ENCODE measurements at places on chromosomes 2 and 18.

GRCh38 chr18:54690198-54690597, 99.2 kb downstream of the DYNAP start:
- no peak for DNase-seq

DNA sequence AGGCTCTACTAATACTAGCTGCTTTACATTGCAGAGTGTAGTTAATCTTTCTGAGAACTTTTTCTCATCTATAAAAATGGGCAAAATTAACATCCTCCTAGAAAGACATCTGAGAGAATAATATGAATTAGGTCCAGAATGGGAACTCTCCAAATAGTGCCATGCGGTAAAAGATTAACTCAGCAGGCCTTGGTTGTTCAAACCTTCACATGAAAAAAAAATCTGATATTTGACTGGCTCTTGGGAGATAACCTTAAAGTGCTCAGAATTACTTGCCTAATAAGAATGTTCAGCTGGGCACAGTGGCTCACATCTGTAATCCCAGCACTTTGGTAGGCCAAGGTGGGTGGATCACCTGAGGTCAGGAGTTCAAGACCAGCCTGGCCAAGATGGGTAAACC, 5.5 kb upstream of the CXXC1 start:
- DNase-seq, result no peak

- no peak for DNase-seq
Measured at GRCh38 chr18:76451396-76452331, 43.4 kb downstream of the ZNF516 start.

- DNase-seq, result no peak
Measured at GRCh38 chr2:229475778-229476177, 204.7 kb upstream of the PID1 start.

DNA sequence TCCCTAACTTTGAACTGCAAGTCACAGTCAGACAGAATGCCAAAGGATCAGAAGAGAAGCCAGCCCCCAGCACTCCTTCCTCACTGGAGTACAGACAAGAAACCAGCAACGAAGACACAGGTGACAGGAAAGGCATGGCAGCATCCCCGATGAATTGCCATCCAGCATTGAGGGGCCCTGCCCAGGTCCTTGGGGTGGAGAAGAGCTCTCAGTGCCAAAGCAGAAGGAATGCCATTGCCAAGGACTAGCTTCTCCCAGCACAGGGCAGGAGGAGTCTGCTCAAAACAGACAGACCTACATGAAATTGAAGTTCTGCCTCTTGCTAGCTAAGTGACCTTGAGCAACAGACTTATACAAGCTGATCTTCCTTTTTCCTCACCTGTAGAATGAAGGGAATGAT, 220.1 kb downstream of the L3MBTL4 start:
- DNase-seq, result no peak

- DNase-seq, result no peak
Measured at GRCh38 chr2:71643674-71644357, 190.5 kb downstream of the DYSF start.

GRCh38 chr2:134079373-134079772, 174.5 kb upstream of the MGAT5 start:
- no peak for DNase-seq

DNA sequence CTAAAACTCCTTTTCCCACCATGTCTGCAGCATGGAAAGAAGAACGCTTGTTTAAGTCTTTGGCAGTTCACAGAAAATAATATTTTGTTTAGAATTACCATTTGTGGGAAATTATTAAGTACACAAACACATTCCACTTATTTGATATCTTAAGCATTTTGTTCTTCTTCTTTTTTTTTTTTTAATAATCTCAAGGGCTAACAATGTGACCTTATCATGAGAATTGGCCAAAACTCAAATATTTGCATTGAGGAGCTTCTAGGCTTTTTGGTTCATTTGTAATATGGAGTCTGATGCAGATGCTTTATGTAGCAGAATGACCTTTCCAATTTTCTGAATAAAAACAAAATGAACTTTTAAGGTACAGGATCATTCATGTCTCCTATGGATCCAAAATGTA, 555.0 kb downstream of the ZEB2 start:
- no peak for DNase-seq

GRCh38 chr2:225599856-225600255, 200.3 kb downstream of the NYAP2 start:
- DNase-seq, result no peak

- DNase-seq, result no peak
Measured at GRCh38 chr18:78090584-78090983, 840.9 kb downstream of the GALR1 start.

GRCh38 chr2:691821-692761, 14.9 kb upstream of the TMEM18 start:
- DNase-seq, result no peak

GRCh38 chr2:110998311-110998710, 122.4 kb upstream of the BCL2L11 start:
- no peak for DNase-seq

DNA sequence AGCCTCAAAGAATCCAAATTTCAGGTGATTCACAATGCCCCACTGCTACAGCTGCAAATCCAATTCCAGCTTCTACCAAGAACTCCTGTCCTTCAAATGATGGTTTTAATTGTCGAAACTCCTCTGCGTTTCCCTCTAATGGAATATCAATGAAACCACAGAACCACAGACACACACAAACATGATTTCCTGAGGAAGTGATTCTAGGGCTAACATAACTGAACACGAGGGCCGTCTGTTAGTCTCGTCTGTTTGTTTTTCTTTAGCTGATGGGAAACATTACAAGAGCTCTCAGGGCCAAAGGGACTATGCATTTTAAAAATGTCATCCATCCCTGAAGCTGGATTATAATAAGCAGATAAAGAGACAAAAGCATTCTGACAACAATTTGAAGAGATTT, 59.4 kb downstream of the RNF152 start:
- DNase-seq, result no peak

- DNase-seq, result peak; percentile 8
Measured at GRCh38 chr2:241010531-241011295, 12.3 kb downstream of the SNED1 start.

DNA sequence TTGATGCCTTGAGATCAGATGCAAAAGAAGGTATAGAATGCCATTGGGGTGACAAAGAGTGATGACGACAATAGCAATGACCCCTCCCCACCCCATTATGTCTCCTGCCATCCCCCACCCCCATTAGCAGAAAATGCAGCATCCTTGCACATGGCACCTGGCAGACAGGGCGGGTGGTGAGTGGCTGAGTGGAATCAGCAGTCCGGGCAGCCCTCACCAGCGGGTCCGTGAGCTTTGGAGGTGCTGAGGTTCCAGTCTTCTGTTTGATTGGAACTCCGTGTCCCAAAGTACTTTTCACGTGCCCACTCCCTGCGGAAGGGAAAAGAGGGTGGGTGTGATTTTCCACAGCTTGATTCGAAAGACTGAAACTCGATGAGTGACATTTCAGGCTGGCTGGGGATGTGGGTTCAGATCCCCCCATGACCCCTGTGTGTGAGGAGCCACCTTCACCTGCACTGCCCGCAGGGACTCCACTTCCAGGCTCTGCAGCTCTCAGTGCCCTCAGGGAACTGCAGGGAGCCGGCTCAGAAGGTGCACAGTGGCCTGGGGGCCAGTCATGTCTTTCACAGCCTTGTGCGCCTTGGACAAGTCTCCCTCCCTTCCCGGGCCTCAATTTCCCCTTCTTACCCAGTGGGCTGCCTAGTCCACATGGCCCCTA, 130.9 kb downstream of the GLI2 start:
- DNase-seq, result no peak

GRCh38 chr18:58532972-58533371, 95.9 kb downstream of the ALPK2 start:
- no peak for DNase-seq

DNA sequence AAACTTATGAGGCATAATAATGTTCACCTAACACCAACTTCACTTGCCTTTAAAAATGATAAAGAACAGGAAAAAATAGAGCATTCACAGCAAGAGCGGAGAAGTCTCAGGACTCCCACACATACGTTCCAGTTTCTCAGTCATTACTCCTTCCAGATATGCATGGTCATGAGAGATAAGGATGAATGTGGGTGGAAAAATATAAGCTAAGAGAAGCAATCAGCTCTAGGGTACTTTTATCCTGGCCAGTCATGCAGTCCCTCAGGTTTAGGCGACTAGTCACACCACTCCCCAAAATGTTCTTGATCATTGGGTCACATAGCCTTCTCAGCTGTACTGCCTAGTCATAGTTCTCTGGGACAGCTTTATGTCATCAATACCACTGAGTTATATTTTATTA, 29.2 kb upstream of the CCDC178 start:
- DNase-seq, result no peak

DNA sequence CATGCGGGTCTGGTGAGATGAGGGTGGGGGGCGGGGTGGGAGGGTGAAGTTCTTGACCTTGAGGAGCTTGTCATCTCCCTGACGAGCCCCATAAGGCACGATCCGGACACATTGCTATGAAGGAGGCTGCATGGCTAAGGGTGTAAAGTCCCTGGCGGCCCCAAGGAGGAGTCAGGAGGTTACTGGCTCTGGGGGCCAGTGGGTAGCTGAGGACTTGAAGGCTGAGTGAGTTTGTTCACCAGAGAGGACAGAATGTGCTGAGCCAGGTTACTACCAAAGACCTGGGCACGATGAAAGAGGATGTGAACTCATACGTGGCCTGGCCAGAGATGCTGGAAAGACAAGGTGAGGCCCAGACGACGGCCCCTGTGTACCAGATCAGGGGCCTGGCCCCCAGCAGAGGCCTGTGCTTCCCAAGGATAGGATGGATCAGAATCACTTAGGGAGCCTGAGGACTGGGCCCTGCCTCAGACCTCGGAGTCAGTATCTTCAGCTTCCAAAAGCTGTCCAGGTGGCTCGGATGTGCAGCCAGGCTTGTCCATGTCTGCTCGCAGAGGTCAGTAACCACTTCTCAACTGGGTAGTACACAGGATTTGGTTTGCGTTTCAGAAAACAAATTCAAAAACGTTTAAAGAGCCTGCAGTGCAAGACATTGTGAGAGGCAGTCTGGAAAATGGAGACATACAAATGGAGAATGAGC, 110.9 kb downstream of the RNF144A start:
- DNase-seq, result no peak

GRCh38 chr2:42050703-42051542, 3.1 kb downstream of the PKDCC start:
- no peak for DNase-seq

DNA sequence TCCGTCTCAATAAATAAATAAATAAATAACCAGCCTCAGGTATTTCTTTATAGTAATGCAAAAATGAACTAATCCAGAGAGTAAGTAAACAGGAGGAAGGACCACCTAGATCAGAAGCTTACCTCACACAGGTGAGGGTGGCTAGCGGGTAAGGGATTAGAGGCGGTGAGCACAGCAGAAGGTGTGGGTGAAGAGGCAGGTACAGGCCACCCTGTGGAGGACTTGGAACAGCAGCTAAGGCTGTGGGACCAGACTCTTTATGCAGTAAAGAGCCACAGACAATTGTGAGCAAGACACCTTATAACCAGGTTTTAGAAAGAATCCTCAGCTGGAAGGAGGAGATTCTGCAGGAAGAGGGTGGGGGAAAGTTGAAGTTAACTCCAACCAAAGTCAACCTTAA, 34.2 kb upstream of the TTR start:
- no peak for DNase-seq

GRCh38 chr2:102439065-102439695, 16.2 kb downstream of the IL18RAP start:
- no peak for DNase-seq

DNA sequence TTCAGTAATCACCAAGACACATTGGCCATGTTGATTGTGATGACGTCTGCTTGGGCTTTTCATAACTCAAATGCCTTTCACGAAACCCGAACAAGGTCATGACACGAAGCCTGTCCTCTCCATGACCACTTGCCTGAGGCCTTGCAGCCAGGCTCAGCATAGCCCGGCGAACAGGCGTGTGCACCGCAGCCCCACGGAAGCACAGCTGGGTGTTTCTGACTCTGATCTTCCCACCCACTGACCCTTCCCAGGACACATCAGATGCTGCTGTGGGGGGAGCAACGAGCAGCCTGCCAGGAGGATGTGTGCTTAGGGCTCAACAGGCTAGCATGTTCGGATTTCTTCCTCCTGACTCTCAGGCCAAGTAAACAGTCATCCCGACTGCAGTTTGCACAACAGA, 369.4 kb upstream of the SALL3 start:
- DNase-seq, result no peak

DNA sequence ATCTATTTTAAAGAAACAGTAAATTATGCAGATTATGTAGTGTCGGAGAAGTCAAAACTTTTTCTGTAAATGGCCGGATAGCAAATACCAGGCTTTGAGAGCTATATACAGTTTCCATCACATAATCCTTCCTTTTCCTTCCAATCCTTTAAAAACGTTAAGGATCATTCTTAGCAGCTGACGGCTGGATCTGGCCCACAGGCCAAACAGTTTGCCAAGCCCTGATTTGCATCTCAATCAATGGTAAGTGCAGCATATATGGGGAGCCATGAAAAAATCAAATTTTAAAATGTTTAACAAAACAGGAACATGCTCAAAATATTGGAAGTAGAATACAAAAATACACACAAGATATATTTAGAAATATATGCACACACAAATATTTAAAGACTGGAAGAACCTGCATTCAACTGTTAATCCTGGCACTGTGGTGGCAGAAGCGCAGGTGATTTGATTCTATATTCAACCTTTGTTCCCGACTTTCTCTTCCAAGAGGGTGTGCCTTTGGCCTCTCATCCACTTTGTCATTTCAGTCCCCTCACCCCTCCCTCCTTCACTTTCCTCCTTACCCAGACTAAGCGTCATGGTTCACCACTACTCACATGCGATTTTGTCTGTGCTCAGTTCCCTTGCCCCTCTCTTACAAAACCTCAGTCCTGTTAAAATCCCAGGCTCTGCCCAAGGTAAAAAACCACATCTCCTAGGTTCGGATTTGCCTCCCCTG, 27.3 kb downstream of the NDUFA10 start:
- DNase-seq, result no peak

GRCh38 chr2:114020668-114021067, 130.8 kb downstream of the ACTR3 start:
- DNase-seq, result no peak

DNA sequence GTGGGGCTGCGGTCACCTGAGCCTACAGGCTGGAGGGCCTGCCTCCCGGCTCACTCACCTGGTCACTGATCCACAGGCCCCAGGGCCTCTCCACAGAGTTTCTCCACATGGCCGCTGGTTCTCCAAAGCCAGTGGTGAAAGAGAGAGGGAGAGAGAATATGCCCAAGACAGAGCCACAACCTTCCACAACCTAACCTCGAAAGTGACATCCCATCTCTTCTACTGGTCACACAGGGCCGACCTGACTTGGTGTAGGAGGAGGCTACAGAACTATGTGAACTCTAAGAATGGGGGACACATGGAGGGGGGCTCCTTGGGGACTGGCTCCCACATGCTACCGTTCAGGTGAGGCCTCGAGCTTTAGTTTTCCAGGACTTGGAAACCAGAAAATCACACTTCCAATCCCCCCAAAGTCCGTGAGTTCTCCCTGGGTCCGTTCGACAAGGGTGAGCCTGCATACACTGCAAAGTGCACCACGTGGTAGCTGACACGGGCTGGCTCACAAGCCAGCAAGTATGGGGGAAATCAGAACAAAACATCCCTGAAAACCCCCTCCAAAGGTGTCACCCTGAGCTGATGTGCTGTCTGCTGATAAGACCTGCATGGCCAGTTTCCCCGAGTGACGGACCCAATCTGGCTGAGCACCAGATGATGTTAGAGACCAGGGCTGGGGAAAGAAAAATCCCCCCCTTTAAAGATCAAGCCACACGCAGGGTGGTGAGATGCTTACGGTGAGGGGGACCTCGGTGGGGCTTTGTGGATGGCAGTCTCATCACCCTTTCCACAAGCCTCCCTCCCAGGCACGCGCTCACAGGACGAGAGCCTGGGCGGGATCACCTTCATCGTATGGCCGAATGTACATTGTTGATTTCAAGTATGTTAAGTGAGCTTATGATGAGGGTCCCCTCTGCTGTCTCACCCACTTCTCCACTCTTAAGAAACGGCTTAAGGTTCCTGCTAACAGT, 54.2 kb upstream of the SEMA4C start:
- peak; percentile 49 for DNase-seq

Data from activated naive CD4-positive, alpha-beta T cell treated with anti-CD3 and anti-CD28 coated beads, Interleukin-2, amount 50 U/mL, for 16 hours (primary cell).